ENCODE measurements at places on chromosomes 2 and 18. TPM values are rescaled to one million over a fixed set of nuclear protein-coding genes. Genes with fewer than 3 reads are reported as not detected.
A peak's percentile ranks its signal among the peaks of the same experiment; 100 is the strongest.

The NDUFB3 gene
- 53.4 TPM for total RNA-seq

The FASTKD1 gene
- 43.9 TPM for total RNA-seq

DNA sequence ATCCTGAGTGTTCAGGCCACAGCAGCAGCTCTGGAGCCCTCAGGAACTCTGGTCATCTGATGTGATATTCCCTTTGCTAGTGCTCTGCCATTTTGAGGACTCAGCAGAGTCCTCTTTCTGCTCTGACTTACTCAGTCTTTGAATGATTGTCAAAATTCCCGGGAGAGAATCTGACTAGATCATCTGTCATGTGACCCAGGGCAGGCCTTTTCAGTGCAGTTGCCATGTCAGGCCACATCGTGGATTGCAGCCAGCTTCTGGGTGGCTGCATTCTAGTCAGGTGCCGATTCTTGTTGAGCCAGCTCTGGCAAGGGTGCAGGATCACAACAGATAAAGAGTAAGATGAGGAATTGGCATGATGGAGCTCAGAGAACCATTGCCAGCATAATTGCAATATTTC is 795.6 kb downstream of the CPS1 start:
- no peak for DNase-seq
- H3K36me3 ChIP-seq, result no peaks in the 10 kb centered on the region
- no peak overlapping the region for H3K4me3 ChIP-seq

DNA sequence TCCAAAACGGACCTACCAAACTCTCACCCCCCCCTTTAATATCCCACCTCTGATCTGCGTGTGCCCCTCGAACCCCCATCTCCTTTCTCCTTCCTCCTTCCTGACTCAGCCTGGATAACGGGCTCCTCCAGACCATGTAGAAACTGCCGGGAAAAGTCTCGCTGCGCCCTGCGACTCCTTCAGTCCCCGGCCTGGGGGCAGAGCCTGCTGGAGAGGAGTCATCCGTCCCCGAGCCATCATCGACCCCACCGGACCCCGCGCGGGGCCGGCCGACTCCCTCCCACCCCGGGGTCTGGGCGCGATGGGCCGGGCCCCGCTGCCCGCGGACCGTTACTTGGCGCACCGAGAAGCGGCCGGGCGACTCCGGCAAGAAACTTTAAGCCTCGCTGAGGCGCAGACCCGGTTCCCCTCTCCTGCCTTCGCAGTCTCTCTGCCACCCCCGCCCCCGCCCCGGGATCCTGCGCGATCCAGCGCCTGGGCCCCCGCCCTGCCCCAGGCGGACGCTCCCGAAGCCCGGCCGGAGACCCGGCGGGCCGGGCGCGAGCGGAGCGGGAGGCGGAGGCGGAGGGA is 3.4 kb downstream of the ZEB2 start:
- peak overlapping the region; percentile 99 for H3K27ac ChIP-seq
- H3K4me3 ChIP-seq, result peak overlapping the region; percentile 81
- peaks cover 49% of the 10 kb centered on the region for H3K4me1 ChIP-seq

DNA sequence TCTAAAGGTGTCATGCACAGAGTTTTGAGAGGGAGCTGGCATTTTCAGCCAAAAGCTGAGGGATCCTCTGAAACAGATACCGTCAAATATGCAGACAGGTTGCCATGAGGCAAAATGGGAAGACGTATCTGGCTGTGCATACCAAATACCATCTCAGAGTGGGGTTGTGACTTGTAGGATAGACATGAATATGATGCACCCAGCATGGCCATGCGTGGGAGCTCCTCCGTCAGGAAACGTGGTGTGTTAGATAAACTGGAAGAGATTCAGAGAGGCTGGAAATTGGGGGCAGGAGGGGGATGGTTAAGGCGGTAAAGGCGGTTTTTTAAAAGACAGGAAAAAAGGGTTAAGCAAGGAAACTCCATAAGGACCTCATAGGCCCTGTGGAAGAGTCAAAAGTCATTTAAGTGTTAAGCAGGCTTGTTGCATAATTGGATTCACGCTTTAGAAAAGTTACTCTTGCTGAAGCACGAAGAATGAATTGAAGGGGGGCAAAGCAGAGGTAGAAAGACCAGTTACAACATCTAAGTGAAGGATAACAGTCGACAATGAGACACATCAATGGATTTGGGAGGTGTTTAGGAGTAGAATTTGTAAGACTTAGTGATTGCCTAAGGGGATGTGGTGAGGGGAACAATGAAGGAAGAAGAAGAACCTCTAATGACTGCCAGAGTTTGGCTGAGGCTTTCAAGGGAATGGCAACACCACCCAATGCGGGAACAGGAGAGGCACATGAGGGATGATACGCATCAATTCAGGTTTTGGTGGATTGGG is 139.6 kb upstream of the CTAGE1 start:
- H3K4me1 ChIP-seq, result no peaks in the 10 kb centered on the region
- H3K4me3 ChIP-seq, result no peak overlapping the region
- DNase-seq, result no peak
- no peaks in the 10 kb centered on the region for H3K36me3 ChIP-seq
- H3K27me3 ChIP-seq, result no peaks in the 10 kb centered on the region

Data from spleen (tissue), 13 donors.